ENCODE measurements at places on chromosomes 2 and 18.

DNA sequence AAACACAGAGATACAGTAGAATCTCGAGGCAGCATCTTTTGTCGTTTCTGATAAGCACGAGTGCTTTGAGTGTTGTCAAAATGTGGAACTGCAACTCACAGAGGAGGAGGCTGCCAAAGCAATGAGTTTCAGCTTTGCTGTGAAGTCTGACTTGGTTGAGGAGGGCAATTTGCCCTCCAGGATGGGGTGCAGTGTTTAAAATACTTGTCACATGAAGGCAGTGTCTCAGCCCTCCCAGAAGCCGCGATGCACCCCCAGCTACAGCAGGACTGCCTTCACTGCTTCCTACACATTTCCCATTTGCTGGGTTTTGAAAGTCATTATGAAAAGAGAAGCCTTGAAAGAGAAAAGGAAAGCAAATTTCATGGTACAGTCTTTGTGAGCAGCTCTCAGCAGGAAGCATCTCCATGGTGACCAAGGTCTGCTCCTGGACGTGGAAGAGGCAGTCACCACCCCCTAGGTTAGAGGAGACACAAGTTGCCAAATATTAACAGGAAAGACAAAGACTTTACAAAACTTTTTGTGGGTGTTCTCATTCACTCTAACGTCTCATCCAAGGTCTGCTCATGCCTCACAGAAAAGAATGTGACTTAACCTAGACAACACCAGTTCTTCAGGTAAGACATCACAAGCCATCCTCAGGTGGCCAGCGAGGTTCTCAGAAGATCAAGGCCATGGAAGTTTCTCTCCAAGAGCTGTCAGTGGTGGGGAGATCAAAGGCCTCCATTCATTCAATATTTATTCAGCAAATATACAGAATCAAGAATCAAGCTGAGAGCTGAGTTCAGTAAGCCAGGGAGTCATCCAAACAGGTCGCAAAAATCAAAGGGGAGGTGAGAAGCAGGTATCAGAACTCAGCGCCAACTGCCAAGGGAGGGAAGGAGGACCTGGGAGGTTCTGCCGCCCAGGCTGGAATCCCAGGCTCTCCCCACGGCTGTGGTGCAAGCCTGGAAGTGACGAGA lies 476.0 kb downstream of the EIPR1 start:
- DNase-seq: no peak

GRCh38 chr18:73060666-73061288 lies 193.0 kb upstream of the NETO1 start:
- no peak for DNase-seq

DNA sequence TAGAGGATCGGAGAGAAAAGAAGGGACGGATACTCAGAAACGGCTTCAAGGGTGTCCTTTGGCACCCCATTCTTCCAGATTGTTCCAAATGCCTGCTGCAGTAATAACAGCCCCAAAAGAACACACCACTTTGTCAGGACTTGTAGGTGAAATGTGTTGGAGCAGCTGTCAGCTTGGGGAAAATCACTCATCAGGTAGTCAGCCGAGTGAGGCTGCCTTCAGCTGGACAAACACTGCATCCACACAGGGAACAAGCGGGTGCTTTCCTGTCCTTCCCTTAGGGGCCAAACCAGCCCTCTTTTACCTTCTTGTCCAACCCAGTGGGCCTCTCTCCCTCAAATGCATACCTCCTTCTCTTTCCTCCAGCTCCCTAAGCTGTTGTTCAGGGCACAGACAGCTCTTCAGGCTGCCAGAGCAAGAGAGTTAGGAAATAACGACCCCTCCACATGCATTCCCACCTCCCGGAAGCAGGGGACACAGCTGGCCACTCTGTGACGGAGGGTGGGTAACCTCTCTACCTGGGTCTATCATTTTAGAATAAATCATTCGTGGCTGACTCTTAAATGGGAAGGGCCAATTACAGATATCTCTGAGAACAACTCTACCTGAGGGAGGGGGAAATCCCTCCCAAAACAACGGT lies 48.1 kb downstream of the BCL11A start:
- DNase-seq: no peak

- no peak for DNase-seq
Observed at GRCh38 chr18:72555968-72556367, 11.8 kb upstream of the CBLN2 start.

DNA sequence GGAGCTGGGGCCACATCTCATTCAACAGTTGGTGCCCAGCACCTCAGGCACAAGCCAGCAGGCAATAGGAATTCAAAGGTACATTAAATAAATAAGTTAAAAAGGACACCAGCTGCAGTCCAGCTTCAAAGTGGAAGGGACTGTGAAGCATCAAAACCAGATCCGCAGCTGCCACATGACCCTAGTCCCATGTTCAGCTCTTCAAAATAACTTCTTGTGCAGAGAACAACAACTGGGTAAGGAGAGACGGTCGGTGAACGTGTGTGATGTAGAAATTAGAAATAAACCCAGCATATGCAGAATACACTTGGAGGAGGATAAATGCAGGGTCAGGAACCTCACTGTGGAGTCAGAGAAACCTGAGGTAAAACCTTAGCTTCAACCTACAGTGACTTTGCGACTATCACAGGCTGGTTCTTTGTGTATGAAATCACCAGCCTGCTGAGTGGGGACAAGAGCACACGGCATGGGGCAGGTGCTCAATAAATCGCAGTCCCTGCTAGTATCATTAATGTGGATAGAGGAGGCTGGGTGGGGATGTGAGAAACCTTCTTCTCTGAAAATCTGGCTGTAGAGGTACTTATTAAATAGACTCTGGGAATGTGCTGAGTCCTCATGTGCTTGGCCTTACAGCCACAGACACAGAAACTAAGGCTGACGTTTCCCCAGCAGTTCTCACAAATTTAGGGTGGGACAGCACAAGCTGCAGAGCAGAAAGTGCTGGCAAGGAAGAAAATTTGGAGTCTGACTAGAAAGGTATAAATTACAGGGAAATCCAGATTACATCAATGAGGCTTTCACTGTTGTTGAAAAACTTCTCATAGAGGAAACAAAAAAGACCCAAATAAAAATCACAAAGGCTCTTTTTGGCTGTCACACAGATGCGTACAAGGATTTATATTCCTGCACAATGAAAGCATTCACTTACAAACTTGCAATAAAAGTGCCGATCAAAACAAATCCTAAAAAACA lies 20.7 kb downstream of the FBXO15 start:
- DNase-seq: no peak

GRCh38 chr2:18924886-18925285 lies 335.5 kb upstream of the NT5C1B start:
- no peak for DNase-seq

DNA sequence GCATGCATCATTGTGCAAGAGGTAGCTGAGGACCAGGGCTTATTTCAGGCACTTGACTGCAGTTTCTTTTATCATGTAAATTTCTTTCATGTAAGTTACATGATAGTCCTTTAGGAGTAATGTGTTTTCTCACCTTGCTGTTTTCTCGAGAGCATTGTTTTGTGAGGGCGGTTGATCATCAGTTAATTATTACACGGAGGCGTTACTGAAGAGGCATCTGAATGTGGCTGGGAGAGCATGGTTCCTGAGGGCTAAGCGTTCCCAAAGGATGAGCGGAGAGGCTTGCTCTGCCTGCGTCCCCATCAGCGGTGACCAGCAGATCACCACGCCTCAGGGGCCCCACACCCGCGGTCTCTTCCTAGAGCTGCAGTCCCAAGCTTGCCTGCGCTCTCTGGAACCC lies 156.1 kb upstream of the NFATC1 start:
- no peak for DNase-seq

DNA sequence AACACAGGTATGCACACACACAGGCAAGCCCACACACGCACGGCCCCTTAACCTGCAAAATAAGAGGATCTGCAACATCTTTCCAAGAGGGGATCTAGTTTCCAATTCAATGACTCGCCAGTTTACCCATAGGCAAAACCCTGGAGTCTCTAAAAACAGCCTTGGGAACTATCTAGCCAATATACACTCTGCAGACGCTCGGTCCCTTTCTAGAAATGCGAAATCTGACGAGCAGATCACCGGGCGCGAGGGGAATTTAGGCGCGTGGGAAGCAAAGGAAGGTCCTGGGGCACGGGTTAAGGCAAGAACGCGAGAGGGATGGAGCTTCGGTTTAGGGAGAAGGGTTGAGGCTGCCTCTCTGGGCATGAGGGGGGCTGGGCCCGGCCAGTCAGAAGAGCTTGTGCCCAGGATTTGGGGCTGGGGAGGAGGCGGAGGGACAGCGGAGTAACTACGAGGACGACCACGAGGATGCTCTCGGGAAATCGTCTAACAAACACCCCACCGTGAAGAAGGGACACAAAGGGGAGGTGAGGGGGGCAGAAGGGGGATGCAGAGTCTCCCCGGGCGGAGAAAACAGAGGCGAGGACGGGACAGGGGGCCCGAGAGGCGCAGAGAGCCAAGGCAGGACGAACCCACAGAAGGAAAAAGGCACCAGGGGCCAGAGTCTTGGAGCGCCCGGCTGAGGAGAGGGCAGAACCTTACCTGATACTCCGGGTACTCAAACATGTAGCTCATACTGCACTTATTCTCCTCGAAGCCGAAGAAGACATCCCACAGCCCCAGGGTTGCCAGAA lies 542 bp downstream of the PGAP1 start:
- no peak for DNase-seq

GRCh38 chr2:119326938-119327337 lies 39.7 kb downstream of the C2orf76 start:
- no peak for DNase-seq

DNA sequence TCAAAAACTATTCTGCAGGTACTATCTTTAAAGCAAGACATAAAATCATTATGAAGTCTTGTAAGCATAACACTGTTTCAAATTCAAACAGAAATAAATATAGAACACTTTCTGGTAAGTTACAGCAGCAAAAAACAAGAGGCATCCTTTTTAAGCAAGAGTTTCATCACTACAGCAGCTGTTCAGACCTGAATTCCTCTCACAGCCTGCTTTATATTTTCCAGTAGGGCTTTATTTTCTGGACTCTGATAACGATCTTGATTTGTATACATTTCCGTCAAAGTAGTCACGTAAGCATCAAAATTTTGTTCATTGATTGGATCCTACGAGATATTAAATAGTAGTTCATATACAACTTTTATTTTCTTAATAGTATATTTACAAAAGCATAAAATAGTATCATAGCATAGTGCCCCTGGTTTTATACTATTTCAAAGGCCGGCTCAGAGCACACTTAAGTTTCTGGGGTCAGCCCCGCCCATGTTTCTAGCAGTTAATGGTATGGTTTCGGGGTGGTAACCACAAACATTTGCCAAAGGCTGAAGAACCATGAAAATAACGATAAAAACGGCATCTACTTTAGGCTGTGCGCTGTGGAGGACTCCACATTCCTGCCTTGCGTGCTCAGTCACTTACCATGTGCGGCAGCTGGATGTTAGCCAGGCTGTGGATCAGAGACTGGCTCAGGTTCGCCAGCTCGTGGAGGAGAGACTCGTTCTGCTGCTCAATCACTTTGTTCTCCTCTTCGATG lies 47.5 kb upstream of the PXDN start:
- no peak for DNase-seq

GRCh38 chr2:182666674-182667314 lies 49.3 kb upstream of the DNAJC10 start:
- DNase-seq: peak; percentile 56

- DNase-seq: no peak
Observed at GRCh38 chr2:46643951-46644350, 164.6 kb downstream of the TMEM247 start.

DNA sequence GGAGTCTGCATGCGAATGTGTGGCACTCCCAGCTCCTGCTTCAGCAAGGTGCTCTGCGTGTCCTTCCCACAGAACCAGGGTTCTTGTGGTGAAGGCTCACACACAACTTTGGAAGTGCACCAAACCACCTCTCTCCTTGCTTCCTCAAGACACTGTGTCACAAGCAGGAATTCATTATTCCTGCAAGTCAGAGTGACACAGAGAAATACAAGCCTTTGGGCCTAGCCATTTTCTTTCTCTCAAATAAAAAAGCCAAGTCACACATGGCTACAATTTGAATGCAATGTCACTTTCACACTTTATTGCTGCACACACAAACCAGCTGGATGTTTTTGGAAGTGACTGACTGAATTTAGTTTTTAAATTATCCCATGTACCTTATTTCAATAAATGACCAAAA lies 30.1 kb upstream of the THOC1 start:
- no peak for DNase-seq

DNA sequence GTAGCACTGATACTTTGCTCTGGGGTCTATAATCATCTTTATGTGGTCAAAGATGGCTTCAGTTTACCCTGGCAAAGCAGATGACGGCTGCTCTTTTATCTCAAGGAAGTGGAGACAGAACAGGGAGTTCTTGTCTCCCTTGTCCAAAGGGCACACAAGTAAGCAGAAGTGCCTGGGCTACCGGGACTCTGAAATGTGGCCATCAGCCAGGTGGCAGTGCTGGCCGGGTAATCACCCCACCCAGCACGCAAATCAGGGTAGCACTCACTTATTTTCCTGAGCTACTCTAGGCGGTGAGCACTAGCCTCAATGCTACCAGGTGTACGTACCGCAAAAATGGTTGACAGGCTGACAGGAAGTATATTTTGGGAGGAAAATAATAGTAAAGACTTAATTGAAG lies 119.7 kb upstream of the ETAA1 start:
- no peak for DNase-seq

- DNase-seq: peak; percentile 62
Observed at GRCh38 chr2:49973917-49974368, 819.6 kb upstream of the FSHR start.

DNA sequence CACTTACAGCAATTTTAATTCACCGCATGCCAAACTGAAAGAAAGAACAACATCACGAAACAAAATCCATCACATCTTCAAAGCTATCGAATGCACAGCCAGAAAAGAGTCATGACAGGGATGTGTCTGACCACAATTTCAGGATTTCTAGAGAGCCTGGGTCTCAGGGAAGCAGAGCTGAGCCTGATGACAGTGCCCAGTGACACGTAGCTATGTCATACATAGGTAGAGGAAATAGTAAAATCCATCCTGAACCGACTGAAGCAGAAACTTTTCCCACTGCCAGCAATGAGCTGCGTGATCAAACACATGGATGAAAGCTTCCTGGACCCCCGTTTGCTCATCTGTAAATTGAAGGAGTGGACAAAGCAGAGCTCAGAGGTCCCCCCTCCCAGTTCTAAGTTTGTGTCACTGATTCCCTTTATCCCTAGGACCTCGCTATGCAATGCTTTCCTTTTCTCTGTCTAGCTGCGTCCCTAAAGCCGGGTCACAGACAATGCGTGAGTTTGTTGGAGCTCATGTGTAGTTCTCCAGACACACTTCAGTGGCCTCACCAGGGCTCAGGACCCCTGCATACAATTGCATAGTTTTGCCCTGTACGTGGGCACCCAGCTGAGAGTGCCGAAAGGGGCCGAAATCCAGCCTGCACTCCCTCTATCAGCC lies 37.6 kb downstream of the CCBE1 start:
- no peak for DNase-seq

DNA sequence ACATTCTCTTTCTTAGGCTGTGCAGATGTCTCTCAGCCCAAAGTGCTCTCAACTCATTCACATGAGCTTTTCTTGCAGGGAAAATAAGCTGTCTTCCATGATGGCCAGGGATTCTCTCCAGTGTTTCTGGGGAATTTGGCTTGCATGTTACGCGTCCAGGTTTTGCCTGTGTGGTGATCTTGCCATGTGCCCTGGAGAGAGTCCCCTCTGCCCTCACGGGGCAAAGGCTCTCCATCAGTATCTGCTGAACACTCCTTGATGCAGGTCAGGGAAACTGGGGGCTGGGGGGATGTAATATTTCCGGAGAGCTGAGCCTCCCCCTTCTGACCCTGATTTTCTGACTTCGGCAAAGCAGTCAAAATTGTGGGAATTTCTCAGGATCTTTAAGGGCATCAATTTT lies 87.6 kb downstream of the ACKR3 start:
- no peak for DNase-seq
